Lower lobe of right lung (tissue), 2 donors: ENCODE measurements at places on chromosomes 4 and X.

DNA sequence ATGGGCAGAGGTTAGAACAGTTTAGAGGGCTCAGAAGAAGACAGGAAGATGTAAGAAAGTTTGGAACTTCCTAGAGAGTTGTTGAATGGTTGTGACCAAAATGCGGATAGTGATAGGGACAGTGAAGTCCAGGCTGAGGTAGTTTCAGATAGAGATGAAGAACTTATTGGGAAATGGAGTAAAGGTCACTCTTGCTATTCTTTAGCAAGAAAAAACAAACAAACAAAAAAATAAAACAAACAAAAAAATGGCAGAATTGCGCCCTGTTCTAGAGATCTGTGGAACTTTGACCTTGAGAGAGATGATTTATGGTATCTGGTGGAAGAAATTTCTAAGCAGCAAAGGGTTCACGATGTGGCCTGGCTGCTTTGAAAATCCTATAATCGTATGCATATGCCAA lies 185.1 kb upstream of the SFRP2 start:
- no peak for DNase-seq

DNA sequence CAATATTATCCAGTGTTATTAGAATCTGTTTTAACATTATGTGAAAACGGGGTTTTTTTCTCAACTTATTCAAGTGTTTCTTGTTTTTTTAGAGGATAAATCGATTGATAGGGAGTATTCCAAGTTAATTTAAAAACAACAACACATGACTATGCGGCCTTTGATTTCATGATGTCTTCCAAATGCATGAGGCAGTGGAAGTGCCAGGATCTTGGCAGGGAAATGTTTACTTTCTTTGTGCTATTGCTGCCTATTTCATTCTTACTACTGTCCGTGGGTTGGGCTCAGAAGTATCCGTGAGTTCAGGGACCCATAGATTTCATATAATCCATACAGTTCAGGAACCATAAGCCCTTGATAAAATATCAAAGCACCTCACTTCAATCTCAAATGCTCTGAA lies 64.6 kb downstream of the ABCG2 start:
- no peak for DNase-seq

- DNase-seq, result no peak
These were observed 170.9 kb upstream of the CPEB2 start for GRCh38 chr4:14831416-14831815.

- DNase-seq, result peak; percentile 97
These were observed at the start of the genes FANCB and MOSPD2 for GRCh38 chrX:14872851-14873675. TSS of gene FANCB (minus strand) at chrX:14873069. CDS start at chrX:14865510, 7,559 bp downstream. TSS of gene MOSPD2 (plus strand) at chrX:14873421. CDS start at chrX:14873529, 108 bp downstream.

DNA sequence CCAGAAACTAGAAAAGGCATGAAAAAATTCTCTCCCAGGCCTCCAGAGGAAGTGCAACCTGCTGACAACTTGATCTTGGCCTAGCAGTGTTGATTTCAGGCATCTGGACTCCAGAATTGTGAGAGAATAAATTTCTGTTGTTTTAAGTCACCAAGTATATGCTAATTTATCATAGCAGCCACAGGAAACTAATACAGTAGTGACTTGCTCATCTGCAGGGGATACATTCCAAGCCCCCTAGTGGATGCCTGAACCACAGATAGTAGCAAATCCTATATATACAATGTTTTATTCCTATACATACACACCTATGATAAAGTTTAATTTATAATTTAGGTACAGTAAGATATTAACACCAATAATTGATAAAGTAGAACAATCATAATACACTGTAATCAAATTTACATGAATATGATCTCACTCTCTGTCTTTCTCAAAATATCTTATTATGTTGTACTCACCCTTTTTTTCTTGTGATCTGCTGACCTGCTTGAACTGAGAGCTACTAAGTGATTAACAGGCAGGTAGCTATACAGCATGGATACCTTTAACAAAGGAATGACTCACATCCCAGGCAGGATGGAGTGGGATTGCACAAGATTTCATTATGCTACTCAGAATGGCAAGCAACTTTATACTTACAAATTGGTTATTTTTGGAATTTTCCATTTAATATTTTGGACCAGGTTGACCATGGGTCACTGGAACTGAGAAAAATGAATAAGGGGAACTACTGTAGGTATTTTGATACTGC lies 501.1 kb downstream of the KCNIP4 start:
- no peak for DNase-seq
